ENCODE measurements at places on chromosomes 6 and 20.

DNA sequence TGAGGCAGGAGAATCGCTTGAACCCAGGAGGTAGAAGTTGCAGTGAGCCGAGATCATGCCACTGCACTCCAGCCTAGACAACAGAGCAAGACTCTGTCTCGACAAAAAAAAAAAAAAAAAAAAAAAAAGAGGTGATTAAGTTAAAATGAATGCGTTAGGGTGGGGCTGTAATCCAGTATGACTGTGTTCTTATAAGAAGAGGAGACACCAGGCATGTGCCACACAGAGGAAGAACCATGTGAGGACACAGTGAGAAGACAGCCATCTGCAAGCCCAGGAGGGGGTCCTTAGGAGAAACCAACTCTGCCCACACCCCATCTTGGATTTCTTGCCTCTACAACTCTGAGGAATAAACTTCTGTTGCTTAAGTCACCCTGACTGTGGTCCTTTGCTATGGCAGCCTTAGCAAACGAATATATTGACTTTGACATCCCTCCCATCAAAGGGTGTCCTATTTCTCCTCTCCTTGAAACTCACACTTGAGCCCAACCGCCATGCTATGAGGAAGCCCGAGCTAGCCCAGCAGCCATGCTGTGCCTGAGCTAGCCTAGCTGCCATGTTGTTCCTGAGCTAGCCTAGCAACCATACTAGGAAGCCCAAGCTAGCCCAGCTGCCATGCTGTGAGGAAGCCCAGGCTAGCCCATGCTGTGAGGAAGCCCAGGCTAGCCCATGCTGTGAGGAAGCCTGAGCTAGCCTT lies 15.8 kb upstream of the PPP1R16B start:
- DNase-seq, result no peak

GRCh38 chr20:57040924-57041323 lies 225.5 kb downstream of the BMP7 start:
- no peak for DNase-seq

DNA sequence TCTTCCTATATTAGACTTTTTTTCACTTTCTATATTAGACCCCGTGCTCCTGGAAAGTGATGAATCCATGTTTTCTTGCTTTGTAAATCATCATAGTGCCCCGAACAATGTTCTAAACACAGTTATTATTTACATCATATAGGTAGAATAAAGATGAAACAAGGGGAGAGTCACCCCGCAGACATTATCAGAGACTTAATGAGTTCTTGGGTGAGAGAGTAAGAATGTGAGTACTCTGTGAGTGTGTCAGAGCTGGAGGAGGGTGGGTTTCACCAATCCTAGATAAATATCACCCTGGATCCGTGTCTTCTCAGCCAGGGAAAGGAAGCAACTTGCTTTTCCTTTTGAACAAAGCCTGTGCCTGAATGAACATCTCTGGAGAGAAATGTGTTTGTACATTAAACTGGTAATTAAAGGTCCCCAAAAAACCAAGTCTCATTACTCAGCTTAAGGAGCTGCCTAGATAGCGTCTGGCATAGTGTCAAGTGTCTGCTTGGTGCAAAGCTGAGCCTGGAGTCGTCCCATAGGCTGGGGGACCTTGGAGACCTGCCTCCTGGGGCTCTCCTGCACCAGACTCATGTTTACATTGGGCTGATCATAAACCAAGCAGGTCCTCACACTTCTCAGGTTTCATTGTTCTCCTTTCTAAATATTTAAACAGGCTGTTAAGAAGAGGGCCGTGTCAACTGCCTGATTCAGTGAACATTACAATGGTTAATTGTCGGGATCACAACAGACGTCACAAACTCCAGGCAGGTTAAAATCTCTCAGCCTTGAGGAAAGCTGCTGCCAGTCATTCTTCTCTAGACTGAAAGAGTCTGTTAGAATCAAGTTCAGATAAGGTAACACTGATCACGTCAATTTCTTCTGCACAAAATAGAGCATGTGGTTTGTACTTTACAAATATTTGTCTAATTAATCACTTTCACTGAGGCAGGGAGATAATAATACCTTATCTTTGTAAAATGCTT lies 179.7 kb upstream of the MYLIP start:
- no peak for DNase-seq

DNA sequence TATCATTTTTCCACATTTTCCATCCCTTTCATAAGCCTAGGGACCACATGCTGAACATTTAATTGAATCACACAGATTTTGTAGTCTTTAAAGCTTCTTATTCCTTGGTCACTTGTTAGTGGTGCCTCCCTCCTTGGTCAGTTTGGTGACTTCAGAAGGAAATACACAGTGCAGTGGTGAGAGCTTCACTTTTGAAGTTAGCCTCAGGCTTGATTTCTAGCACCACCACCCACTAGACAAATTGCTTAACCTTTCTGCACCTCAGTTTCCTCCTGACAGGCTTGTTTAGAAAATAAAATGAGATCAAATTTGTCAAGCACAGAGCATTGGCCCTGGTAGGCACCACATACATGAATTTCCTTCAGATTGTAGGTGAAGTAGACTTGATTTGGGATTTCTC lies 91.7 kb downstream of the FOXO3 start:
- DNase-seq, result no peak

DNA sequence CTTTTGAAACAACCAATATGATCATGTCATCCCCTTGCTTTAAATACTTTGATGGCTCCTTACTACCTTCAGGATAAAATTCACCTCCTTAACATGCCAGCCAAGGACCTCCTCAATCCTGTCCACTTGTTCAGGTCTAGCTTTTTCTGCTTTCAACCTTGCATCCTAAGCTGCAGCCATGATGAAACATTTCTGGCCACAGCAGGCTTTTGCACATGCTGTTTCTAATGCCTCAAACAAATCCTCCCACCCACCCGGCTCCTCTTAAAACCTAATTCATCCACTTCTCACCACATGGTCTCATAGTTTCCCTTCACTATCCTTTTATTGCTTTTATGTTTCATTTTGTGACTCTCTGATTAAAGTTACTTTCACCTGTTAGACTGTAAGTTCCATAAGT lies 124.6 kb downstream of the MYB start:
- no peak for DNase-seq

DNA sequence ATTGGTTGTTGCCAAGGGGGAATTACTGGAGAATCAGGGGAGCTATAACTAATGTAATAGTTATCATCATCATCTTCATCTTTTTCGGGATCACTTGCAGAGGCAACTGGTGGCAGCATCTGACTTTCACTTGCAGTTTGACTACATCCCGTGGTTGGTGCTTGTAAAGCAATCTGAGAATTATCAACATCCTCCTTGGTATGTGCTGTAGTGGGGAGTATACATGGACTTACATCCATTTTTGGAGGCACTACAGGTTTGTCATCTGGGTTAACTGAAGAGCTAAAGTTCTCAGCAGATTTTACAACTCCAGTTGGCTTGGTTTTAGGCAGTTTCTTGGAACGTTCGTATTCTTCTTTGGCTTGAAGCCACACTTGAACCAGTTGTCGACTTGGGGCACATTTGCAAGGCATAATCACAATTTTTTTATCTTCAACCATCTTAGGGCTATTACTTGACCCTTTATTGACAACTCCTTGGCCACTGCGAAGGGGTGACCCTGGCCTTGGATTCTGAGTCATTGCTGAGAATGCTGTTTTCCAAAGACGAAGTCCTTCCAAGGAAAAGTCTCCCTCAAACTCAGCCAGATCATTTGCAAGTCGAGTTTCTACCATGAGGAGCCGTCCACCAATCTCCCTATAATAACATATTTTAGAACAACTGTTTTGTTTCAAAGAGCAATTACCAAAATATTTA lies 115.5 kb downstream of the REV3L start:
- no peak for DNase-seq

DNA sequence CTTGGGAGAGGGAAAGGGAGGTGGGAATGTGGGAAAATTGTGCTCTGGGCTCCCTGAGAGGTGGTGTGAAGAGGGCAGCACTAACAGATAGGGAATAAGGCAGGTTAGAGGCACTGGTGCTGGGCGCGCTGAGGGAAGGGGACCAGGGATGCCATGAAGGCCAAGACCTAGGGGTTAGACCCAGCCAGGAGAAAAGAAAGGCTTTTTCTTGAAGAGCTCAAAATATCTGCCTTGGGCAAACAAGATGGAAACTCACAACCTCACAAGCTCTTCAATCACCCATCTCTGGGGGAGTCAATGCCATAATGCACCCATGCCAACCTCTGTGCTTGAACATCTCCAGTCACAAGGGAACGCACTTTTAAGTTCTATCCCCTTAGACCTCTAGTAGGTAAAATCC lies 363.6 kb upstream of the CHD6 start:
- no peak for DNase-seq

DNA sequence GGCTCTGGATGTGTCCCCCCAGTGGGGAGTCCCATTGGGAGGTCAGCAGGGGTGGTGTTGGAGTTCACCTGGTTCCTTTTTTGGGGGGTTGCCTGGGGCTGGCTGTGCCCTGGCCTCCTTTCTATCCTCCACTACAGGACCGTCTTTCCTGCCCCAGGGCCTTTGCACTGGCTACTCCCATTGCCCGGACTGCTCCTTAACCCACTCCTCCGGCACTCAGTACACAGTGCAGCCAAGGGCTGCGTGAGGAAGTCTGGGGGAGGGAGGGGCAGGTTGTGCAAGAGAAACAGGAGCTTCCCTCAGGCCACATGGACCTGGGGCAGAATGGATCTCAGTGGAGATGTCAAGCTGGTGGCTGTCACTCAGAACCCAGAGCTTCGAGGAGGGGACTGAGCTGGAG lies 429.3 kb upstream of the SULF2 start:
- DNase-seq, result no peak

DNA sequence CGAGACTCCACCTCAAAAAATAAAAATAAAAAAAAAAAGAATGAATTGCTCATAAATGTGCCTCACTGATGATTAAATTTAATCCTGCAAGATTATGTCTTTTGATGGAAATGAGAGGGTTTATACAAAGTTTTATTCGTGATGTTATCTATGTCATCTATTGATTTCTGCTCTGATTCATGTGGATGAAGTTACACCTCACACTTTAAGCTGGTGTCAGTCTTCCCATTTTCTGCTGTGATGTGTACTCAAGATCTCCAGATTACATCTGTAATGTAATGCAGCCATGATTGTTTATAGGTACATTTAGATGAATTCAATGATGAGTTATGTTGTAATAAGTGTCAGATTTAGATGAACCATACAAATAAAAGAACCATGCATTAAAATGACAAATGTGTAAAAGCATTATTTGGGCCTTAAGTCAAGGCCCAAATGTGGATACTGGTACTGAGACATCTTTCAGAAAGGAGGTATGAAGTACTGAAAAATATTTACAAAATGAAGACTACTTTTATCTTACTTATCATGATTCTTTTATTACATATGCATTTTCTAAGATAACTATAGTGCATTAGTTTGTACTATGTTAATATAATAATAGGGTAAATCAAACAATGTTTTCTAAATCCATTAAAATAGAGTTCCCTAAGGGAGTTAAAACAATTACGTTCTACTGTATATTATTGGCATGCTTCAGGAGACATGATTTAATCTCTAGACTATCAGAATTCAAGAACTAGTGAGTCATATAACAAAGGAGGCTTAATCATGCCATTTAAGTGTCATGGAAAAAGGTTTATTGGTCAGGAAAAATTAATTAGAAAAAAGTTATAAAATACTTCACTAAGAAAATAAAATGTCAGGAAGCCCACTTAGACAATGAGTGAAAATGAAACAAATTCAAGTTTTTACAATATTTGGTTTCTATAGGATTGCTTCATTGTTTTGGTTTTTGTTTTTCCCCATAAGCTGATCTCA lies 34.5 kb downstream of the HCRTR2 start:
- DNase-seq, result no peak

DNA sequence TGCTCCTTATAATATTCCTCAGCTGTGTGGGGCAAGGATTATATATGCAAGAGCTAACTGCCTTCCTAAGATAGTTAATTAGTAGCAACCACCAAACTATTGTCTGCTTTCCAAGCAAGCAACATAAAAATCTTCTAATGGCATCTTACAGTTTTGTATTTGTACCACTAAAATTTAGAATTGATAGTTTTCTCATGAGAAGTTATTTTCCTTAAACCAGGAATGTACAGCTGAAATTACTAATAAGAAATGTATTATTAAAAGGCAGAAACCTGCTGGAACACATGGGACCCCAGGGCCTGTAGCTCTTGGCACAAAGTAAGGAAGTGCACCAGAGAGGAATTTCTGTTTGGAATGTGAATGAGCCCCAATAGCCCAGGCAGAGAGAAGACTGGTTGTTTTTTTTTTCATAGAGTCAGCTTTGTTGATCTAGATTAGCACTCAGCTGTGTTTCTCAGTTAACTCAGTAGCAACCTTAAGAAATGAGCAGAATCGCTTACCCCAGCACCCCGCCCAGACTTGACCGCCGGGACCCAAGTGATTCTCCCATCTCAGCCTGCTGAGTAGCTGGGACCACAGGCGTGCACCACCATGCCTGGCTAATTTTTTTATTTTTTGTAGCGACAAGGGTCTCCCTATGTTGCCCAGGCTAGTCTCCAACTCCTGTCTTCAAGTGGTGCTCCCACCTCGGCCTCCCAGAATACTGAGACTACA lies 2.6 kb downstream of the MGME1 start:
- no peak for DNase-seq

DNA sequence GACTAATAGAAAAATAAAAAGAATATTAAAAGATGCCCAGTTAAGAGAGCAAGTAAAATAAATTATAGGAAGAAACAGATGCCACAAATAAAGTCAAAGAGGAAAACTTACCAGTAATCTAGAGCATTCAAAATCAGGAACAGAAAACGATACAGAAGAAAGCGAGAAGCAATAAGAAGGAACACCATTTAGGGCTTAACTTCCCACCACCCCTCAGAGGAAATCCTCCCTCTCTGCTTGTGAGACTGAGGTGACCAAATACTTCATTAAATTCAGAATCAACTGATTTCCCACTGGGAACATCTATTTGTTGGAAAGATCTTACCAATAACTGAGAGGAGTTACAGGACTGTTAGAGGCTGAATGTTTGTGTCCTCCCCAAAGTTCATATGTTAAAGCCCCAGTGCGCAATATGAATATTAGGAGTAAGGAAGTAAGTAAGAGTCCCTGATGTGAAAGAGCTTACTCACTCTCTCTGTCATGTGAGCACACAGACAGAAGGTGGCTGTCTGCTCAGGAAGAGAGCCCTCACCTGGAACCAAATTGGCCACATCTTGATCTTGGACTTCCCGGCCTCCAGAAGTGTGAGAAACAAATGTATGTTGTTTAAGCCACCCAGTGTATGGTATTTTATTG lies 19.5 kb downstream of the KATNA1 start:
- no peak for DNase-seq

- no peak for DNase-seq
These were observed 72.9 kb downstream of the TOX2 start for GRCh38 chr20:43987531-43987930.

- DNase-seq, result no peak
These were observed 58.4 kb upstream of the ARID1B start for GRCh38 chr6:156718647-156719394.

- DNase-seq, result peak; percentile 19
These were observed 92.3 kb upstream of the FUT9 start for GRCh38 chr6:95923518-95923917.

DNA sequence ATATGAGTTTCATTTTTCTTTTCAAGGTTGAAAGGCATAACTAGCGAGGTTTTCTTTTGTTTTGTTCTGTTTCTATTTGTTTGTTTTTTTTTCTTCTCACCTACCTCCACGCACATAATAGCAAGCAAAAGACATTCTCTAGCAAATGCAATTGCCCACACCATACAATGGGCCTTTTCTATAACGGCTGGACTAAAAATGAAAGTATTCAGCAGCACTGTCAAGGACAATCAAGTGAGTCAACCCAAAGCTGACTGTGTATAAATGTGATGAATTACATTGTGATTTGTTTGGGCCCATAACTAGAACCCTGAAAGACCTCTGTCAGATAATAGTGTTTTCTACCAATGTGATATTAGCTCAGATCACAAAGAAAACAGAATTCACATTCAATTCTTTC lies 496.7 kb downstream of the RNF144B start:
- DNase-seq, result no peak

- peak; percentile 12 for DNase-seq
These were observed 1.1 kb upstream of the SLC2A10 start for GRCh38 chr20:46708172-46708860.
